Posterior vena cava (tissue), 2 donors: ENCODE measurements at places on chromosomes 2 and 18.

- no peak for DNase-seq
Observed at GRCh38 chr2:147910990-147911473, 66.2 kb downstream of the ACVR2A start.

DNA sequence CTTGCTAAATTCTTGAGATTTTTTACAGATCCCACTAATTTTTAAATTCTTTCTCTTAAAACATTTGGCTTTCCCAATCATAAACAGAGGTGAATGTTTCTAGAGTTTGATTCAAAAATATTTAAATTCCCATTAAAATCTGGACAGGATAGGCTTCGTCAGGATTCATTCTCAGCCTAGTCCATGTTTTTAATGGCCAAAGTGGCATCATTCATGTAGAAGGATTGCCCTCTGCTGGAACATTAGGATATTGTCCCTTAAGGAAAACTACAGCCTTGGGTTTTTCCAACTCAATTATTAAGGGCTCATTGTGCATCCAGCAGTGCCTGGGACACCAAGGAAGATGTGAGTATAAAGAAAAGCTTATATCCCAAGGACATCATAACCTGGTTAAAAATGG is 71.7 kb downstream of the TPGS2 start:
- no peak for DNase-seq

- no peak for DNase-seq
Observed at GRCh38 chr18:42274488-42275137, 319.6 kb downstream of the PIK3C3 start.

DNA sequence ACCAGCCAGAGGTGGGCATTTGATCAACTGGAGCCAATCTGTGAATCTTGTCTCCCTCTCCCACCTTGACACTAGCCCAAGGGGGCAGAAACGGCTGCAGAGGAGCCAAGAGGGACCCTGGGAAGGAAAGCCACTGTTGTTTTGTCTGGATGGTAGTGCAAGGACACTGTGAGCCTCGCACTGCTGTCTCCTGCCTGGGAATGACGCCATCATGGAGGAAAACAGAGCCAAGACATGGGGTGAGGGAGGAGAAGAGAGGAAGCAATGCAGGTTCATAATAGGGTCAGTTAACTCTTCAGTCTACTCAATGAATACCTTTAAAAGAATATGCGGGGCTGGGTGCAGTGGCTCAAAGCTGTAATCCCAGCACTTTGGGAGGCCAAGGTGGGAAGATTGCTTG is 231.1 kb upstream of the AGAP1 start:
- DNase-seq = no peak

- DNase-seq = no peak
Observed at GRCh38 chr18:74248595-74248994, 43.2 kb downstream of the CYB5A start.

DNA sequence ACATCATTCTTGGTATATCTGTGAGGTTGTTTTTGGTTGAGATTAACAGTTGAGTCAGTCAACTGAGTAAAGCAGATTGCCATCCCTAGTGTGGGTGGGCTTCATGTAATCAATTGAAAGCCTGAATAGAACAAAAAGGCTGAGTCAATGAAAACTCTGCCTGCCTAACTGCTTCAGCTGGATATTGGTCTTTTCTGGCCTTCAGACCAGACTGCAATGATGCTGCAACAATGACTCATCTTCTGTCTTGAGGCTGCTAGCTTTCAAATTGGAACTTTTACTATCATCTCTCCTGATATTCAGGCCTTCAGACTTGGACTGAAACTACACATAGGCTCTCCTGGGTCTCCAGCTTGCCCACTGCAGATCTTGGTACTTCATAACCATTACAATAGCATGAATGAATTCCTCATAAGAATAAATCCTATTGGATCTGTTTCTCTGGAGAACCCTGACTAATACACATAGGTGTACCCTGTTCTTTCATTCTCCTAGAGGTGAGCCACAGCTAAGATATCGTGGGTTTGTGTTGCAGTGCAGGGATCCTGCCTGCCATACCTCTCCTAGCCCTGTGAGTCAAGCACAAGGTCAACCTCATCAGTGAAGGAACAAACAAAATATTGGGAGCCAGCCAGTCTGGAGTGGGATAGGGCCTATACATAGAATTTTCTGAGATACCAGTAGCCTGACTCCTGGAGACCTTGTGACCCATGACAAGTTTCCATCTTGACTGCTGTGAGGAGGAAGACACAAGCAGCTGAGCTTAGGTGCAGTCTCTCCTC is 473.8 kb downstream of the DCC start:
- DNase-seq = no peak

DNA sequence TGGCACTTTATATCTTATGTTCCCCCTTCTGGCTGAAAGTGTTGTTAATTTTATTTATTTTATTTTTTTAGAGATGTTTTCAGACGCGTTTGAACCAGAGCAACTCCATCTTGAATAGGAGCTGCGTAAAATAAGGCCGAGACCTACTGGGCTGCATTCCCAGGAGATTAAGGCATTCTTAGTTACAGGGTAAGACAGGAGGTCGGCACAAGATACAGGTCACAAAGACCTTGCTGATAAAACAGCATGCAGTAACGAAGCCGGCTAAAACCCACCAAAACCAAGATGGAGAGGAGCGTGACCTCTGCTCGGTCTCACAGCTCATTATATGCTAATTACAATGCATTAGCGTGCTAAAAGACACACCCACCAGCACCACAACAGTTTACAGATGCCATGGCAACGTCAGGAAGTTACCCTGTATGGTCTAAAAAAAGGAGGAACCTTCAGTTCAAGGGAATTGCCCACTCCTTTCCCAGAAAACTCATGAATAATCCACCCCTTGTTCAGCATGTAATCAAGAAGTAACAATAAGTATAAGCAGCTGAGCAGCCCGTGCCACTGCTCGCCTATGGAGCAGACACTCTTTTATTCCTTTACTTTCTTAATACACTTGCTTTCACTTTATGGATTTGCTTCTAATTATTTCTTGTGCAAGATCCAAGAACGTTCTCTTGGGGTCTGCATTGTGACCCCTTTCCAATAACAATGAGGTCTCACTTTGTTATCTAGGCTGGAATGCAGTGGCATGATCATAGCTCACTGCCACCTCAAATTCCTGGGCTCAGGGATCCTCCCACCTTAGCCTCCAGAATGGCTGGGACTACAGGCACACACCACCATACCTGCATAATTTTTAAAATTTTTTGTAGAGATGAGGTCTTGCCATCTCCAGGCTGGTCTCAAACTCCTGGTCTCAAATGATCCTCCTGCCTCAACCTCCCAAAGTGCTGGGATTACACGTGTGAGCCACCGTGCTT is 55.9 kb downstream of the CACNB4 start:
- no peak for DNase-seq

DNA sequence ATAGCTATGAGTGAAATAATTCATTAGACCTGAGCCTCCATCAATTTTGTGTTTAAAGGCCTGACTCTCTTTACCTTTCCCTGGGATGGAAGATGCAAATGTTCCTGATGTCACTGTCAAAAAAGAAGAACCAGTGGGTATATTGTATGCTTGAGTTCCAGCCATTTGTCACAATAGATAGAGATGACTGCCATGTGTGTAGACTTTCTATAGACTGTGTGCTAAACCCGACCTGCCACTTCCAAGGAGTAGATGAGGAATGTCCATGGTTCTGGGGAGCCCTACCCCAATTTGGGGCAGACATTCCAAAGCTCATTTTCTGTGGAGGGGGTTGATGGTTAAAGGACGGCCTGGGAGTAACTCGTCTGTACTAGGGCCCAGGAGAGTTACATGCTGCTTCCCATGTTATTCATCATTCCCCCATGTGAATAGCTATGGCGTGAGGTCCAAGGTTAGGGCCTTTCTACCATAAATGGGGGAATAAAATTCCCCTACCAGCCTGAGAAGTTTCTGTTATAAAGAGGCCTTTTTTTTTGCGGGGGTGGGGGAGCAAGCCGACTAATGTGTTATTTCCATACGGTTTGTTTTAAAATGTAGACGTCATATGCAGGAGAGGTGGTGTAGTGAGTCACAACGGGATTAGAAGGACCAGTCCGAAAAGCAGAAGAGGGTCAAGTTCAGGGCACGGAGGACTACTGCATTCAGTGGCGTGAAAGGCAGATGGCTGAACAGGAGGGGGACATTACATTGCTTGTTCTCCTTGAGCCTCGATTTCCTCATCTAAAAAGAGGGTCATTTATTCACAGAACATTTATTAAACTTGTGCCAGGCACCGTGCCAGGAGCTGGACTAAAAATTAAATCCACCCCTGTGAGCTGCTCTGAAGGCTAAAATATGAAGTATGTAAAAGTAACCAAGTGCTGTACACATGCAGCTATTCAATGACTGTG is 24.0 kb downstream of the IL1B start:
- DNase-seq = no peak

DNA sequence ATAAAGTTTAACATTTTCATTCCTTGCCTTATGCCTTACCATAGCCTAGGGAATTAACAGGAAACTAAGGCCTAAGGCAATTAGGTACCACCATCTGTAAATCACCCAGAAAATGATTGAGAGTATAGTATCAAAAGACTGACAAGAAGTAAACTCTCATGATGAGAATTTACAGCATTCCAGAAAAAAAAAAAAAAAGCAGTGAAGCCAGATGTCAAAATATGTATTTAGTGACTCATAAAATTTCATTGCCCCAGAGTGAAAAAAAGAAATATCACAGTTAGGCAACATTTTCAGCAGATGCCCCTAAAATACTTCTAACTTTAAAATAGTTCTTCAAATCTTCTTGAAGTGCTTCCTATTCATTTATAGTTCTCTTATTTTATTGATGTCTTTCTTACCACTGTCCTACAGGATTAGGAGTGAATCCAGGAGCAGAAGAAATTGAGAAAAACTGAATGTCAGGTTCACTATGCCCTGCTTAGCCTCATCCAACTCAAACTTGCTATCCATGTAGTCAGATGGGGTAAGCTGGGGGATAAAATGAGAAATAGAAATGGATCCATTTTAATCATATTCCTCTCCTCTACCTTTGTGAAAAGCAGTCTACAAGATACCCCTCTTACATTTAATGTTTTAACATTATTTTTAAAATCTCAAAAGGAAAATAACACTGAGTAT is 57.3 kb upstream of the TANK start:
- DNase-seq = no peak

GRCh38 chr2:19235308-19235707 is 123.1 kb downstream of the OSR1 start:
- DNase-seq = no peak

DNA sequence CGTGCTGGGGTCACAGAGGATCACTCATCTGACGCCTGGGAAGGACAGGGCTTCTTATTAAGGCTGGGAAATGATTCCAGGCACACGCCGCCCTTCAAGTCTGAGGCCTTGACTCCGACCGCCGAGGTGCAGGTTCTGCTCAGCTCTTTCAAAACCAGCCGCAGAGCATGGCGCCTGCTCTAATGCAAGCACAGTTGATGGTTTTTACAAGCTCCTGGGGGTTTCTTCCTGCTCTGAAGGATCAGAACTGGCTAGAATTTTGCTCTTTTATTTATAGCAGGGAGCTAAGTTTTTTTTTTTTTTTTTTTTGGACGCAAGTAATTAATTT is 32.0 kb downstream of the CDCA7 start:
- no peak for DNase-seq

DNA sequence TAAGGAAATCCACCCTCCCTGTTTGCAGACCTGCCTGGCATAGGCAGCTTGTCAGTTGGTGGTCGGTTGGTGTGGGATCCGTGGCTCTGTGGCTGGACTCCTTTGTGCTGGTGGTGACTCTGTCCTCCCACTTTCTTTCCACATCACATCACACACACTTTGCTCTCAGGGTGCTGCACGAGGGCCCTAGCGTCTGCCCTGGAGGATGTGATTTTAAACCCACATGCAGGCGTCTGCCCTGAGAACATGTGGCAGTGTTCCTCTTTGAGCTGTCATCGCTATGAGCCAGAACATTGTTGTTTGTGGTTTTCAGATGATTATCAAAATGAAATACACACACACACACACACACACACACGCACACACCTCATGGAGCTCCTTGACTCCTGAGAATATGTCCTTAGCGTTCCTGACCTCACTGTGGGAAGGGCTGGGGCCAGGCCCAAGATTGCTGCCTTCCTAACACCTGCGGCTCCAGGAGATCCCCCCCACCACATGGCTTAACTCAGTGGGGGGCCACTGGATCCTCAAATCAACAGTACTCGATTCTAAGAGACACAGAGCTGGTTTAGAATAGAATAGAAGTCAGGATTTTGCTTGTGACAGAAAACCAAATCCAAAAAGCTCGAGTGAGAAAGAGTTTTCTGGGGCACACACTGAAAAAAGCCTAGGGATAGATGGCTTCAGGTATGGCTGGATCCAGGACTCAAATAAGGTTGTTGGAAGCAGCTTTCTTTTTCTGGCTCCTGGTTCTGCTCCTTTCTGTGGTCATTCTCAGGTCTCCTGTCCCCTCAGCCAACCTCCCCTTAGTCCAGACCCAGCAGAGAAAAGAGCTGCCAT is 54.8 kb downstream of the RTP5 start:
- DNase-seq = peak; percentile 64

DNA sequence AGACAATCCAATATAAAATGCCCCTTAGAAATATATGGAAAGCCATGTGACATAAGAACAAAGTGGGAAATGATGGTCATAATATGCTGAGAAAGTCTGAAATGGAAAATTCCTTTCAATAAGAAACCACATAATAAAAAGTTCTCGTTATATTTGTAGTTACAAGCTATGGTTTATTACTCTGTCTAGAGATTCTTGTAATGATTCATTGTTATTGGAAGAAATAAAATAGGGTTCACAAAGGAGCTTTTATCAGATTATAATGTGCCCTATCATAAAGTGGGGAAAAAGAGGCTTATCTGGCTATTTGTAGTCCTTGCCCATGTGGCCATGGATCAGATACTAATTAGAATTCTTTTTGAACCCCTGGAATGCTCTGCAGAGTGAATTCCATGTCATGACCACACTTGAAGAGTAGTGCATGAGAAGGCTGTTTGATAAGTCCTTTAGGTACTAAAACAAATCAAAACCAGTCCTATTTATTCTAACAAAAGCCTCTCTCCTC is 420.7 kb upstream of the NRP2 start:
- no peak for DNase-seq

DNA sequence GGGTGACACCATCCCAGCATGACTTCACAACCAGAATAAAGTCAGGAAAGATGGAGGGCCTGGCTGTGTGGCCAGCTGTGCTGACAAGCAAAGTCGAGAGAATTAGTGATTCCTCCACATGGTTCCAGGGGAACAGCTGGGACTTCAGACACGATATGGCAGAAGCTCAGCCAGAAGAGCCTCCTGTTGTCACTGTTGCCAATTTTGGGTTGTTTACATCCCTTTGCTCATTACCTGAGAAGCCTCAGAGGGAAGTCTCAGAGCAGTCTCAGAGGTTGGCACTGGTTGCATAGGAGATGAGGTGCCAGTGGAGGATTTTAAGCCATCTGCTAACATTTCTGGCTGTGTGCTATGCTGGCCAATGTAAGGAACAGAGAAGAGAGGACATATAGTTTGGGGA is 16.0 kb downstream of the LINC00305 start:
- DNase-seq = no peak
